Mesothelial cell of epicardium (in vitro differentiated cells): ENCODE measurements at places on chromosomes 1 and 21.

GRCh38 chr1:211553549-211553948 is 25.4 kb downstream of the SLC30A1 start:
- DNase-seq = no peak

DNA sequence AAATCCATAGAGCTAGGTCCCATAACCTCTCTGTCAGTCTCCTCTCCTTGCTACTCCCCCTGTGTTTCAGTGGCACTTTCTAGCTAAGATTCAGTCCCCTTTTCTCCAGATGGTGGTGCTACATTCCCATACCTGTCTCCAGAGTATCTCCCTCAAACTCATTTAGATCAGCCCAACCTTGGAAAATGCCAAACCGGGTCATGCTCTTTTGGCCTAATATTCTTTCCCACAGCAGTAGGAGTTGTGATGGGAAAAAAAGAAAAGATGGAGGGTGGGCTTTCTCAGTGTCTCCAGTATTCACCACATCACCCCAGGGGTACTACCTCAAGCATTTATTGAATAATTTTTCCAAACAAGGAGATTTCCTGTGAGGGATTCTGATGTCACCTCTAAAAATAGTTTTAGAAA is 3.2 kb upstream of the RXFP4 start:
- DNase-seq = no peak

- DNase-seq = no peak
Observed at GRCh38 chr1:203406446-203407045, 55.6 kb upstream of the FMOD start.

DNA sequence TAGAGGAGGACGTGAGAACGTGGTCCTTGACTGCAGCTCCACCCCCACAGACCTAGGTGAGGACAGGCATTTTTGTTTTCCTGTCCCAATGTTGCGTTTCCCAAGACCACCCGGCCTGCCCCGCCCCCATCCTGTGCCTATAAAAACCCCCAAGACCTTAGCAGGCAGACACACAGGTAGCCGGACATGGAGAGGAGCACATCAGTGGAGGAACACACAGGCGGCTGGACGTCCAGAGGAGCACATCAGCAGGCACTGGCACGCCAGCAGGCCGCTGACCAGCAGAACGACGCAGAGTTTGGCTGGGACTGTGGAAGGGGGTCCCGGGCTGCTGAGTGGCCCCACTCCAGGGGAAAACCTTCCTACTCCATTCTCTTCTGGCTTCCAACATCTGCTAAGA is 12.7 kb upstream of the HMGCL start:
- DNase-seq = peak; percentile 38

DNA sequence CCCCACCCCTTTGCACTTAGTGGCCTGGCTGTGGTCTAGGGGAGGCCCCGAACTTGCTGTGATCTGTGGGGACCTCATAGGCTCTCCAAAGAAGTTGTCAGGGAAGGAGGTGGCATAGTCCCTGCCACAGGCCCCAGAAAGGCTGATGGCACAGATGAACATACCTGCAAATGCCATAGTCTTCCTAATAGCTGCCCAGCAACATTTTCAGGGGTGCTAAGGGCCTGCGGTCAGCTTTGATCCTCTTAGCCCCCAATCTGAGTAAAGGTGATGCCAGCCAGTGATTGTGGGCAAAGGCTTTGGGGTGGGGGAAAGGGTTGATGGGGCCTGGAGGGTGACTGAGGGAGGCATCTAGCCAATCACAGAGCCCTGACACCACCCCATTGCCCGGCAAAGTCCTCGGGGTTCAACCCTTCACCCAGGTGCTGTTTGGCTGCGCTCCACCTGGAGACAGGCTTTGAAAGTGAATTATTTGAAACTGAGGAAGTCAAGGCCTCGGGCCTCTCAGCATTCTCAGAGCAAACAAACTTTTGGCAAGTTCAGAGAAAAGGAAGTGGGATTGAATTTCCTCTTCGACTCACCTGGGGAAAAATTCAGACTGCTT is 35.8 kb downstream of the PAX7 start:
- no peak for DNase-seq

DNA sequence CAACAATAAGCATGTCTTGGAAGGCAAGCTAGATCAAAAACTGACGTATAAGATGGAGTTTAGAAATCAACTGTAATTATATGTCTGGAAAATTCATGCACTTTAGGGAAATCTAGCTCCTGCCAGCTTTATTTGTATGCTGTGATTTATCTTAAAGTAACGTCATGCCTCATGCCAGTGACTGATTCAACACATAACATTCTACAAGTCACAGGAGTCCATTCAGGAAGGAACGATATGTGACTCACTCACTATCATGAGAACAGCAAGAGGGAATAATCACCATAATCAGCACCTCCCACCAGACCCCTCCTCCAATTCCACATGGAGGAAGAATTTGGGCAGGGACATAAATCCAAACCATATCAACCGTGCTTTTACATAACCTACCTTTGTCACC is 682.4 kb upstream of the ADAMTS5 start:
- no peak for DNase-seq
